ENCODE measurements at places on chromosomes 6 and 20.

GRCh38 chr6:4008324-4009047 lies 70.5 kb downstream of the FAM217A start:
- DNase-seq, result peak; percentile 71

GRCh38 chr20:34716921-34717229 lies 12.7 kb downstream of the TP53INP2 start:
- no peak for DNase-seq

DNA sequence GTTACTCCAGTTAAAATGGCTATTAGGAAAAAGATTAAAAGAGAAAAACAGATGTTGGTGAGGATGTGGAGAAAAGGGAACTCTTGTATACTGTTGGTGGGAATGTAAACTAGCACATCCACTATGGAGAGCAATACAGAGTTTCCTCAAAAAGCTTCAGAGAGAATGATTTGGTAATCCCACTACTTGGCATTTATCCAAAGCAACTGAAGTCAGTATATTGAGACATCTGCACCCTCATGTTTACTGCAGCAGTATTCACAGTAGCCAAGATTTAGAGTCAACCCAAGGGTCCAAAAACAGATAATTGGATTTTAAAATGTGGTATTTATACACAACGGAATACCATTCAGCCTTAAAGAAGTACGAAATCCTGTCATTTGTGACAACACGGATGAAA lies 469.5 kb downstream of the QKI start:
- DNase-seq, result no peak

GRCh38 chr20:2005831-2006426 lies 12.1 kb upstream of the PDYN start:
- DNase-seq, result peak; percentile 76

GRCh38 chr6:138278326-138278725 lies 60.0 kb upstream of the PBOV1 start:
- DNase-seq, result peak; percentile 69

- no peak for DNase-seq
These were observed 802.4 kb downstream of the TFAP2A start for GRCh38 chr6:9612489-9612888.

- no peak for DNase-seq
These were observed 129.5 kb downstream of the CRYBG1 start for GRCh38 chr6:106490030-106490429.

- DNase-seq, result no peak
These were observed 57.0 kb downstream of the CAP2 start for GRCh38 chr6:17450397-17450796.

GRCh38 chr6:31871046-31871659 lies 7.6 kb downstream of the SLC44A4 start:
- no peak for DNase-seq

DNA sequence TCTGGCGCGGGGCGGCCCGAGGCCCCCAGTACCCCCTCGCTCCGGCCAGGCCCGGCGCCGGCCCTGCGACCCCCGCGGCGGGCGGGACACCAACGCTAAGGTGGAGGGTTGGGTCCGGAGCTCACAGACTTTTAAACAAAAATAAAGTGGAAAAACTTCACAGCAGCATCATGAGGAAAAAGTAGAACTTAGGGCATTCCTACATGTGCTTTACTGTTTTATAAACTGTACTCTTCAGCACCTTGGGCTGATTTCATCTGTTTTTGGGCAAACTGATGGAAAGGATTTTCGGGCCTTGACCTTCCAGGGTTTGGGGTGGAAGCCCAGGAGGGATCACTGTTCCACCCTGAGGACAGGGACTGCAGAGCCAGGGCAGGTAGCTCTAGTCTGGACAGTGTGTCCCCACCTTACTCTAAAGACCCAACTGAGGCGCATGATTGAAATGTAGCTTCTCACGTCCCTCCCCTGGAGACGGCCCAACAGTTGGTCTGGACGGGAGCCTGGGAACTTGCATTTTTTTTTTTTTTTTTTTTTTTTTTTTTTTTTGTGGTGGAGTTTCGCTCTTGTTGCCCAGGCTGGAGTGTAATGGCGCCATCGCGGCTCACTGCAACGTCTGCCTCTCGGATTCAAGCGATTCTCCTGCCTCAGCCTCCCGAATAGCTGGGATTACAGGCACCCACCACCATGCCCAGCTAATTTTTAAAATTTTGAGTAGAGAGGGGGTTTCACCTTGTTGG lies 740 bp downstream of the NELFCD start:
- DNase-seq, result no peak

- no peak for DNase-seq
These were observed 7.2 kb downstream of the ACSS1 start for GRCh38 chr20:25050501-25051350.

DNA sequence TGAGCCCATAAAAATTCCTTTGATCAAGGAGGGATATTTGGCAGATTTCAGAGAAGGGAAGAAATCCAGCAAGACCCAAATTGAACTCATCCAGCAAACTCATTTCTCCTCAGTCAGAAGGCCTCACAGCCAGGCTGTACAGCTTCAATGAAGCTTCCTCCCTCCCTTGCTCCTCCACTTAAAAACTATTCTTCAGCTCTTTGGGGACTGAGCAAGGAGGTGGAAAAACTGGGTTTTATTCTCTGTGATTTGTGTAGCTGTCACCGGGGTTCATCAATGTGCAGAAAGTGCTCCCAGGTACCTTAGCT lies 158.7 kb upstream of the ZNF184 start:
- no peak for DNase-seq

Data from AG20443 (cell line).